CD4-positive, alpha-beta T cell treated with Interleukin-6 for 4 hours (primary cell): ENCODE measurements at places on chromosomes 12 and 14.
A peak's percentile ranks its signal among the peaks of the same experiment; 100 is the strongest.

GRCh38 chr14:74459976-74460375 lies 33.1 kb downstream of the NPC2 start:
- DNase-seq: no peak

DNA sequence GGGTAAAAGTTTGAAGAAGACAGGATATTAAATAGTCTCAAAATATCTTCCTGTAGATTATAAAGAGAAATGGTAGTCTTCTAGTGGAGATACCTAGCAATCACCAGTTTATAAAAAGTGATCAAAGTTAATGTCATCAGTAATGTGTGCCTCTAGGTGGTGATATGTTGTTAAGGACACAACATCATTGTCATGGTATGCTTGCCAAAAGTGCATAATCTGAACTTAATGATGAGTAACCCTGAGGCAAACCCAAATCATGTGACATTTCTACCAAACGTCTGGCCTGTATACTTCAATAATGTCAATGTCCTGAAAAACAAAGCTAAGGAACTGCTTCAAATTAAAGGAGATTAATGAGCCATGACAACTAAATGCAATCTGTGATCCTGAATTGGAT lies 214.7 kb downstream of the PHLDA1 start:
- DNase-seq: no peak

GRCh38 chr12:10362828-10363657 lies 26.8 kb downstream of the KLRK1 start:
- DNase-seq: no peak

DNA sequence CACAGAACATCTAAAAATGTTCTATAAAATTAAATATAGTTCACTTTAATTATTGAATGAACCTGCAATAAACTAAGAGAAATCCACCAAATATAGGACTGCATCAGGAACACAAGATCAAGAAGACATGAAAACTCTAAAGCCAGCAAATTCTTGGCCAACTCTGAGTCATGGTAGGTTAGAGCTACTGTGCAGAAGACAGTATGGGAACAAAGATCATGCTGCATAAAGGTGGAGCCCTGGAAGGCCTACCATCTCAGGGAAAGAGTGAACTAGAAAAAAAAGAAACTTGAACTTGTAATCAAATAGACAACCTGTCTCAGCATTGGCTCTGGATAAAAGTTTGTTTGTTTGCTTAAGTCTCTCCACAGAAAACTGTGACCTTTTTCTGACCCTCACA lies 66.9 kb upstream of the CNOT2 start:
- no peak for DNase-seq

GRCh38 chr12:48980953-48981756 lies 3.0 kb downstream of the WNT1 start:
- DNase-seq: peak; percentile 72

DNA sequence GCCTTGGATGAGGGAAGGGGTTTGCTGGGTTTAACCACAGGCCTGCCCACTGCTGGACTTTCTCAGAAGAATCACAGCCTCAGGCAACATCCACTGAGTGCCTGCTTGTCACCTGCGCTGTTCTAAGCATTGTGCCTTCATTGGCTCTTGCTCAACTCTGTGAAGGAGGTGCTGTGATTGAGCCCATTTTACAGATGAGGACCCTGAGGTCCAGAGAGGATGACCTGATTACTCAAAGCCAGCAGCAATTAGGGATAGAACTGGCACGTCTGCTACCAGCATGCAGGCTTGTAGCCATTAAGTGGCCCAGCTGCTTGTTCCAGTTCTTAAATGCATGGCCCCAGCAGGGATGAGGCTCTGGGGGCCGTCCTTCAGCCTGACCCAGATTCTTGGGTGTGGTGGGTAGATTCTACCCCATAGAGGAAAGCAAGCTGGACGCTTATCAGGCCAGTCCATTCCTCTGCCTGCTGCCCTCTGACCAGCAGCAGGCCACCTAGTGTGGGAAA lies 54.6 kb downstream of the ESRRB start:
- DNase-seq: no peak

- no peak for DNase-seq
Observed at GRCh38 chr14:73887694-73888459, 1.2 kb downstream of the ZNF410 start.

GRCh38 chr14:75144944-75145343 lies 18.1 kb upstream of the NEK9 start:
- DNase-seq: peak; percentile 17

- DNase-seq: no peak
Observed at GRCh38 chr12:75690296-75690955, 179.0 kb upstream of the KRR1 start.

GRCh38 chr12:58915037-58915436 lies 5.3 kb downstream of the LRIG3 start:
- DNase-seq: no peak

GRCh38 chr12:108063192-108063591 lies 65.9 kb upstream of the WSCD2 start:
- DNase-seq: no peak

GRCh38 chr14:76773188-76773885 lies 12.1 kb downstream of the VASH1 start:
- DNase-seq: peak; percentile 29

DNA sequence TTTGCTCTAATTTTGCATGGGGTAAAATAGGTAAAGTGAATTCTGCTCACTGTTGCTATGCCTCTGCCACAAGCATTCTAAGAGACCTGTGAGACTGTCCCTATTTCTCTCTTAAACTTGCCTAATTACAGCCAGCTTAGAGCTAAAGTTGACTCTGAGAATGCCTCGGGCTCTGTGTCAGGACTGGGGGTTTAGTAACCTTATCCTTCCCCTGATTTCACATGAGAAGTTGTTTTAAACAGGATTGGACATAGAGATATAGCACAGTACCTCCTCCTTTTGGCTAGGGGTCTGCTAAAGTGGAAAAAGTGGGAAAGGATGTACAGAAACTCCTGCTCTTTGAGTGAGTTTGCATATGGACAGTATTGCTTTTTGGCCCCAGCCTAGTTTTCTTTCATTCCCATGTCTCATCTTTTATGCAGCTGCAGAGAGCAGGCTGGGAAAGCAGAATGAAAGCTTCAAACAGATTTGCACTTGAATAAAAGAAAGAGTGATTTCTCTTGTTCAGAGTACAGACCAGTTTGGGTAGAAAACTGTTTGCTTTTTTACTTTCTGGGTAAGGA lies 122.0 kb downstream of the RAD51B start:
- no peak for DNase-seq

GRCh38 chr12:128928361-128928760 lies 75.1 kb downstream of the GLT1D1 start:
- DNase-seq: no peak

- no peak for DNase-seq
Observed at GRCh38 chr14:68164711-68165113, 345.1 kb downstream of the RAD51B start.

DNA sequence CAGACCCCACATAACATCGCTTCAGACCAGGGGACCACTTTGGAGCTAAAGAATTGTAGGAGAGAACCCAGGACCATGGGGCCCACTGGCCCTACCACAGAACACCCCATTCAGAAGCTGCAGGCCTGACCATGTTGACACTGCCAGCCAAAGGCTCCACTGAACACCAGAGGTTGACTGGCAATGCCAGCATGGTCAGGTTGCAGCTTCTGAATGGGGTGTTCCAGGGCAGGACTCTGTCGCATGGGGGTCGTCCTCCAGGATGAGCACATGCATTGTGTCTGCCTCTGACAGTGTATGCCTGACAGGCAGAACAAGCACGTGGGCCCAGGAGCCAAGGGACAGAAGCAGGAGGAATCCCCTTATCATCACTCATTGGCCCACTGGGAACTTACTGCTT lies 34.1 kb downstream of the DIO3 start:
- DNase-seq: peak; percentile 6

DNA sequence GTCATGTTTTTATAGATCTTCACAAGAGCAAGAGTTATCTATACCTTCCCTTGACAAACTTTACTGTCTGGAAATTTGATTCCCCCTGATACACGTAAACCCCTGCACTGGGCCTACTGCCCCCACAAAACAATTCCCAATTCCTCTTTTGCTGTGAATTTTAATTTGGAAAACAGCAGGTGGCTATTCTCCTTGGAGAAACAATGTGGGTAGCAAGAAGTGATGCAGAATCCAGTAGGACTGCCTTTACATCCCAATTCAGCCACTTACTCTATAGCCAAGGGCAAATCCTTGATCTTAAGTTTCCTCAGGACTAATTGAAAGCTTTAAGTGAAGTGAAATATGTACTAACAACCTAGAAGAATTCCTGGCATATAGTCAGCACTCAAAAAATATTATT lies 129.3 kb downstream of the ACSS3 start:
- no peak for DNase-seq

- no peak for DNase-seq
Observed at GRCh38 chr14:76957224-76957891, 71.2 kb downstream of the IRF2BPL start.

DNA sequence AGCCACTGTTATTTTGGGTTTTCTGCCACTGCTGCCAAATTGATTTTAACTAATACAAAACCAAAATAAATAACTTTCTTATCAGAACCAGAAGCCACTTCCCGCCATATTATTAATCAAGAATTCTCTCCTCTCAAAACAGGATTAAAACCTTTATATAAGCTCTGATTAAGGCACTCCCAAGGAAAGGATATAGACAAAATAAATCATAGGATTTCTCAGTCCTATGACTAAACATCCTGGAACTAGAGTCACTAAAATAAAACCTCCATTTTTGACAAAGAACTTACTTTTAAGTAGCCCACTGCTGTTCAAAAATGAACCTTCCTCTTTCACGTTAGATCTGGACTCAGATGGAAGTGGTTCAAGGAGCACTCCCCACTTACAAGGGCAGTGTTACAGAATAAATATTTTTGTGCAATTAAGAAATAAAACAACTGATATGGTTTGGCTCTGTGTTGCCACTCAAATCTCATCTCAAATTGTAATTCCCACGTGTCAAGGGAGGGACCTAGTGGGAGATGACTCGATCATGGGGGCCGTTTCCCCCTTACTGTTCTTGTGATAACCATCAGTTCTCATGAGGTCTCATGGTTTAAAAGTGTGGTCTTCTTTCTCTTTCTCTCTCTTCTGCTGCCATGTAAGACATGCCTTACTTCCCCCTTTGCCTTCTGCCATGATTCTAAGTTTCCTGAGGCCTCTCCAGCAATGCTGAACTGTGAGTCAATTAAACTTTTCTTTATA lies 26.4 kb downstream of the GXYLT1 start:
- DNase-seq: no peak

- peak; percentile 54 for DNase-seq
Observed at GRCh38 chr12:54352022-54352531, 12.2 kb downstream of the GPR84 start.

DNA sequence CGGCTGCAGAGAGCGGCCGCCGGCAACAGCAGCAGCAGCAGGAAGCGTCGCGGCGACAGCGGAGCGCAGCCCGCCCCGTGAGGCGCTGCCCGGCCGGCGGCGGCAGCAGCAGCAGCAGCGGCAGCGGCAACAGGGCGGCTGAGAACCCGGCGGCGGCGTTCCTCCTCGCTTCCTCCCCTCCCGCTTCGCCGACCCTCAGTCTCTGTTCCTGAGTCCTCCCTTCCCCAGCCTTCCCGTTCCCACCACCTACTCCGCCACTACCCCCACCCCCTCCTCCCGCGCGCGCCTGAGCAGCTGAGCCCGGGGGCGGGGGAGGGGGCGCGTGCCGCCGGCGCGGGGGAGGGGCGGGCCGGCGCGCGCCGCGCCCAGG lies 310 bp downstream of the BICDL1 start:
- peak; percentile 53 for DNase-seq

- DNase-seq: no peak
Observed at GRCh38 chr12:77772676-77773298, 57.9 kb upstream of the NAV3 start.

DNA sequence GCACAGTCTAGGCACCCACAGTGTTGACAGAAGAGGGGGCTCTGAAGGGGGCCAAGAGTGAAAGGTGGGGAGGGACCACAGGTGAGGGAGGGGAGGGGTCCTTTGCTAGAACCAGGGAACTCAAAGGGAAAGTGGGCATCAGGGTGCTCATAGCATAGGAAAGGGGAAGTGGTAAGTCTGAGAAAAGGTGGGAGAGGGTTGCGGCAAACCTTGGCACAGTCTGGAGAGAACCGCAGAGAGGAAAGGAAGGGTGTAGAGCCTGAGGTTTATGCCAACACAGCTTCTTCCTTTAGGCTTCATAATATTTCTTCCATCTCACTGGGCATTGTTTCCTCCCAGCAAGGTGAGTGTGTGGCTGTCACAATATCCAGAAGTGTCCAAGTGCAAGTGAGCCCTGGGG lies 11.5 kb upstream of the PLEK2 start:
- DNase-seq: no peak

DNA sequence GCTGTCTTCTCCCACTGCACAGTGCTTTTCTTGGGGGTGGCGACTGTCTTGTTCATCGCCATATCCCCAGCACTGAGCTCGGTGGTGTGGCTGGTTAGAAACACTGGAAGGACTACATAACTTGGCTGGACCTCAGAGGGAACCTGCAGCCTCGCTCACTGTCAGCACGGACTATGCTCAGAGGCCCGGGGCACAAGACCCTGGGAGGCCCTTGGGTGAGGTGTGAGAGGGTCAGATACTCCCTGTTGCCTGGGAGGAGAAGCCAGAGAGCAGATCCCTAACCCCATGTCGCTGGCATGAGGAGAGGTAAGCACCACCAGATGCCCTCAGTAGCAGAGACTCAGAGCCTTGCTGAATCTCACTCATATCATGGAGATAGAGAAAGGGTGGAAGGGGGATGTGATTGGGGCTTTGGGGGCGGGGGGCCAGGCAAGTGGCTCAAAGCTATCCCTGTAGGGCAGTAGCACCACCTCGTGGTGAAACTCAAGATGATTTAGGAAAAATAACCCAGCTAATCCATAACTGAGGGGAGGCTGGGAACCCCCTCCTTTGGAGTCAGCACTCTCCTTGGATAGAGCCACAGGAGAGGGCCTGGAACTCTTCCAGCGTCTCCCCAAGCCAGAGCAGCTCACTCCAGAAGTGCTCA lies 18.7 kb upstream of the HDAC7 start:
- DNase-seq: peak; percentile 66

GRCh38 chr14:69107407-69108003 lies 45.4 kb downstream of the DCAF5 start:
- peak; percentile 29 for DNase-seq

DNA sequence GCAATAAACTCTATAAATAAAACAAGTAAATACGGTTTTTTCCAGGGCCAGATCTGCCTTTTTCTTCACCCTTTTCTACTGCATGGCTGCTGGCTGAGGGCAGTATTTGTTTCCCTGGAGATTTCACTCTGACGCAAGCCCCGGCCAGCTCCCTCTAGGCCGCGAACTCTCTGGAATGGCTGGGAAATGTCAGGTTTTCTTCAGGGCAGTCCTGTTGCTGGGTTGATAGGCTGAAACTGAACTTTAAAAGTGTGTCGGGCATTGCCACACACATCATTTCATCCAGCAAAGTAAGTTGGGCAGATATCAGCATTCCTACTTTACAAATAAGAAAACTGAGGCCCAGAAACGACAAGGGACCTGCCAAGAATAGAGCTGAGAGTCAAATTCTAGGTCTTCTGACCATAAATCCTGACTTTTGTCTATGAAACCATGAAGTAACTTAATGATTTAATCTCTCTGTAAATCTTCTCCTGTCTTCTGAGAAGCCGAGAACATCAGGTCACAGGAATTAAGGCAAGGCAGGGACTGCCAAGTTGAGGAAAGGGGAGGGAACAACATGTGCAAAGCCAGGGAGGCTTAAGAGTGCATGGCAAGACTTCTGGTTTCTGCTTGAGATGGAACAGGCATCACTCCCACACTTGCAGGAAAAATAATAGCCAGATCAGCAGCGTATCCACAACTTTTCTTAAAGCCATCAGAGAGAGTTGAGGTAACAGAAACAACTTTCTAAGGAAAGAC lies 205.0 kb upstream of the CCDC196 start:
- no peak for DNase-seq
